AG04450 (cell line): ENCODE measurements at places on chromosomes 3 and 15.

- peak; percentile 73 for DNase-seq
Measured at GRCh38 chr15:94206463-94207167, 24.7 kb upstream of the MCTP2 start.

- DNase-seq = no peak
Measured at GRCh38 chr3:49476563-49476962, 6.5 kb downstream of the DAG1 start.

DNA sequence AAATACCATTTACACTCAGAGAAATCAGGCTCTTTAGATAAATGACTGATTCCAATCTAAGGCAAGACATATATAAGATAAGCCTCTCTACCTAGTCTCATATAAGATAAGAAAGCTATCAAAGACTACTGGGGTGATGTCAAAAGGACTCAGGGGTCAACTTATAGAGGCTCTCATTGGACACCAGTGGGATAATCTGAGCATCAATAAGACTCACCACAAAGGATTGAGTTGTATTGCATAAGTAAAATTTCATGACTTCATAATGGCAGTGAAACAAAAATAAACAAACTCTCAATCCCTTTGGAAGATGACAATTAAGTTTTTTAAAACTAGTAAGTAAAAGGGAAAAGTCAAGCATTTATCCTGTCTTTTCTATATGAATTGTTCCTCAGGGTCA lies 317.8 kb downstream of the SHQ1 start:
- DNase-seq = no peak

- no peak for DNase-seq
Measured at GRCh38 chr3:192801985-192802384, 74.6 kb upstream of the FGF12 start.

DNA sequence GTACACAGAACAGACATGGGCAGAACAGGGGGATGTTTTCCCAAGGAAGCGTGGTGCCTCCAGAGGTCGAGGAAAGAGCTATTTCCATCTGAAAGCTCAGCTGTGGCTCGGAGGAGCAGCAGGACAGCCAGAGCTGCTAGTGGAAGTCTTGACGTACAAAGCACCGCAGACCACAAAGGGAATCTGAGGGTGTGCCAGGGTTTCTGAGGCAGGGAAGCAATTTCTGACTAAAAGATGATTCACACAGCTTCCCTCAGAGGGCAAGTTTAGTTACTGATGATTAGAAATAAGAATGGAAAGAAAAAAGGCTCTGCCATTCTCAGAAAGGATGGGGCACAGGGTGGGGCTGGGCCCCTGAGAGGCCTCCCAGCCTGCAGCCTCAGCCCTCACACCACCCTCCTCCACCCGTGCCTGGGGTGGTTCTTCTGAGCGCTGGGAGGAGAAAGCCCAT lies 45.8 kb upstream of the SEC13 start:
- peak; percentile 97 for DNase-seq

- no peak for DNase-seq
Measured at GRCh38 chr15:66846811-66847210, 144.8 kb downstream of the SMAD6 start.

GRCh38 chr3:142664819-142665218 lies 59.0 kb upstream of the TRPC1 start:
- no peak for DNase-seq

GRCh38 chr3:61182662-61183061 lies 68.6 kb downstream of the FHIT start:
- DNase-seq = no peak

DNA sequence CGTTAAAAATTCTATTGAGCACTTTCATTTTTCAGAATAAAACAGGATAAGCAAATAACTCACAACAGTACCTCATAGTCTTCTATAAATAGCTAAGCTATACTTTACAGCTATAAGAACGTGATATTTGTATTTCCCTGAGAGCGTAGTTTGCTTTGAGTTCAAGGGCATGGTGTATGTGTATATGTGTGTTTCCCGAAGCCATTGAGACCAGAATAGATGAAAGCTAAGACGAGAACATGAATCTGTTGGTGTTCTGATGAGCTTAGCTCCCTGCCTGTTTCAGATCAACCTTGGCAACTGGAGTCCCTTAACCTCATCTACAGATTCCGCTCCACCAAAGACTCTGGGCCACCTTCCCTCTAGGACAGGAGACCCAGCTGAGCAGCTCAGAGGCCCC lies 59.5 kb upstream of the MCF2L2 start:
- no peak for DNase-seq

- DNase-seq = no peak
Measured at GRCh38 chr15:74960286-74960685, 3.7 kb upstream of the RPP25 start.

DNA sequence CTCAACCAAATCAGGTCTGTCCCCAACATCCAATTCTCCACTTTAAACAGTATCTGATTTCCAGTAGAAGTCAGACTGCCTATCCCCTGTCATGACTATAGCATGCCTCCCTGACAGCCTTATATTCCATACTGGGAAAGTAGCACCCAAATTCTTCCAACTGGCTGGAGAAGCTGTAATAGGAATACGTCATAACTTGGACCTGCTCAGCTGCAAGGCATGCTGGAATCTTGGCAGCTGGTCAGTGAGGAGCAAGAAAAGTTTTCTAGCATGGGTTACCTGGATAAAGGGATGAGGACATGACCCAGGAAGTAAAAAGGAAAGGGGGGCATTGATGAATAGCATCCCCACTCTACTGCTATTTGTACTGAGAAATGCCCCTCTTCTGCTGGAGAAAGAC lies 8.9 kb downstream of the SEMA5B start:
- no peak for DNase-seq

GRCh38 chr3:146750196-146750595 lies 145.1 kb upstream of the PLSCR5 start:
- DNase-seq = no peak

GRCh38 chr3:132789959-132790358 lies 67.8 kb upstream of the NPHP3 start:
- DNase-seq = no peak
